ENCODE measurements at places on chromosomes 3 and 15.
A peak's percentile ranks its signal among the peaks of the same experiment; 100 is the strongest.

DNA sequence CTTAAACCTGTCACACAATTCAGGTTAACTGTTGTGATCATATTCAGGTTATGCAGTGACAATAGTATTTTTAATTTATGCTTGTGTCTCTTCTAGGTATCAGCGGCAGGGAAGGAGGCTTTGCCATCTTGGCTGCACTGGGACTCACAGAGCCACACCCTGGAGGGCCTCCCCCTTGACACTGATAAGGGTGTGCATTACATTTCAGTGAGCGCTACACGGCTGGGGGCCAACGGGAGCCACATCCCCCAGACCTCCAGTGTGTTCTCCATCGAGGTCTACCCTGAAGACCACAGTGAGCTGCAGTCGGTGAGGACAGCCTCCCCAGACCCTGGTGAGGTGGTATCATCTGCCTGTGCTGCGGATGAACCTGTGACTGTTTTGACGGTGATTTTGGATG, 23.6 kb upstream of the BSN start:
- no peak for DNase-seq

DNA sequence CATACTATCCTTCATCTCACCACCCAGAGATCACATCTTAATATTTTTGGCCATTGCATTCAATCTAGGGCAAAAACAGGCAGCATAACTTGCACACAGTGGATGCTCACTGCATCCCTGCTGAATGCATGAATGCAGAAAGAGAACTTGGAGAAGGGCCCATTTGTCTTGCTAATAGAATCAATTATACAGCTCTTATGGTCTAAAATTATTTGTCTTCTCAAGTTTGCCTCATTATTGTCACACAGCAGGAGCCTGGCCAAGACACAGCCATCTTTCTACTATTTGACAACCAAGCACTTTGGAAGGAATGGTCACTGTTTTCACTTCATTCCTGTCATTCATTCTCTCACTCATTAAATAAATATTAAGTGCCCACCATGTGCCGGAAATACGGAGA, 1.2 kb upstream of the ARHGEF26 start:
- DNase-seq: no peak

- no peak for DNase-seq
These were observed 10.5 kb downstream of the NTRK3 start for GRCh38 chr15:88246081-88246480.

DNA sequence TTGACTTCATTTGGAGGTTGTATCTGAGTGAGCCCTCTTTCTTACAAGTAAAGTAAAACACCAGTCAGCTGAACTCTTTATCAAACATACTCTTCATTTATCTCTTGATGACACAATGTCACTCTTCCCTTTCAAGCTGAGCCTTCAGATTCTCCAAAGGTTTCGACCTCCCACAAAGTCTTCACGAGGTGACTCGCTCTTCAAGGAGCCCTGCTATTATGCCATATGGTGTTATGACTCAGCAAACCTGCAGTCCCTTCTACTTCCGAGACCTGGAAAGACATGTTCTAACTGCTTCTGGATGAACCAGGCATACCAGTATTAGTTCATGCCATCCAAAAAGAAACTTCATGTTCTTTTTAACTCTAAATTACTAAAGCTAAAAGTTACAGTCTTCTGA, 23.1 kb downstream of the AADAC start:
- DNase-seq: peak; percentile 41

- DNase-seq: no peak
These were observed 570.0 kb upstream of the NR2F2 start for GRCh38 chr15:95760508-95760907.

DNA sequence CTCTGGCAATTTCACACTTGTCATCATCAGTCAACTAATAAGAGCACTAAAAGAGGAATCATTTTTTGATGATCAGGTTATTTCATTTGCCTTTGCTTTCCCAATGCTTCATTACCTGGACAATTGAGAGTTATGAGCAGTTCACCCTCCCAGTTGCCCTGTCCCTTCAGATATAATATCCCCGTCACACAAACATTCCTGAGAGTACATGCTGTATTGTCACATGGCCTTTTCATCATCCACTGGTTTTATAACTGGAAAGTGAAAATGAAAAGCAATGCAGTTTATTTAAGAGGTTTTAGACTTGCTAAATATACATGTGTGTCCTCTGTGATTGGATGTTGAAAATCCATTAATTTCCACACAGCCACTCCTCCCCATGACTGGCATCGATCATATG, 9.0 kb downstream of the RORA start:
- peak; percentile 1 for DNase-seq

- DNase-seq: no peak
These were observed 81.3 kb downstream of the KCNAB1 start for GRCh38 chr3:156201411-156202405.

GRCh38 chr3:148500881-148501280, 196.8 kb upstream of the AGTR1 start:
- no peak for DNase-seq

DNA sequence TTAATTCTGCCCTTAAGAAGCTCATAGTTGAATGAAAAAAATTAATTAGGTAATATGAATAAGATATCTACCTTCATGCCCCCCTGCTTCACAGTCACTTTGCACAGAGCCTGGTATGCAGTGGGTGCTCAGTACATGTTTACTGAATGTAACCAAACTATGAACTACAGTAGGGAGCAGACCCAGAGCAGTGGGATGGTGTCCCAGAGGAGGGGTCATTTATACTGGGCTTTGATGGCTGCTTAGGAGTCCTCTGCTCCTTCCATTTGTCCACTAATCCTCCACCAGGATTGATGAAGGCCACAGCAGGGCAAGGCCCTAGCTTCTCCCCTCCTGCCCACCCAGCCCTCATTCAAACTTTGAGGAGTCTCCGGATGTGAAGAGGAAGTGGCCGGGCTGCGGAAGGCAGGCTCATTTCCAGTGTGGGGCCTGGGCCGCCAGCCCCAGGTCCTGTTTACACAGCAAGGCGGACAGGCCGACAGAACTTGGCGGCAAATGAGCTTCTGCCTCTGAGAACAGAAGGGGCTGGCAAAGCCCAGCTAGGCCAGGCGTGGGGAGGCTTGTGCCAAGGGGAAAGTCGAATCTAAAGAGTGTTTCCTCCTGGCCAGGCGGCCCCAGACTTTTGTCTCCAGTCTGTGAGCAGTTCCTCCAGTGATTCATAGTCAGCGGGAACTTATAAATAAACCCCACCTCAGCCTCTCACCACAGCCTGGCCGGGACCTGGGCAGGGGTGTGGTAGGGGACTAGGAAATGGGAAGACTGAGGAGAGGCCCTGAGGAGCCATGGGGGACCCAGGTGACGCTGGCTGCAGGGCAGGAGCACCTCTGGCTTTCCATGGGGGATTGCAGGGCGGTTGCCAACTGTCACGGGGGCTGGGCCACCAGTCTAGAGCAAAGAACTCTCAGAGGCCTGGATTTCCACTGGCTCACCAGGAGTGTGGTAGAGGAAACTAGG, 51.6 kb upstream of the LCTL start:
- DNase-seq: peak; percentile 79

DNA sequence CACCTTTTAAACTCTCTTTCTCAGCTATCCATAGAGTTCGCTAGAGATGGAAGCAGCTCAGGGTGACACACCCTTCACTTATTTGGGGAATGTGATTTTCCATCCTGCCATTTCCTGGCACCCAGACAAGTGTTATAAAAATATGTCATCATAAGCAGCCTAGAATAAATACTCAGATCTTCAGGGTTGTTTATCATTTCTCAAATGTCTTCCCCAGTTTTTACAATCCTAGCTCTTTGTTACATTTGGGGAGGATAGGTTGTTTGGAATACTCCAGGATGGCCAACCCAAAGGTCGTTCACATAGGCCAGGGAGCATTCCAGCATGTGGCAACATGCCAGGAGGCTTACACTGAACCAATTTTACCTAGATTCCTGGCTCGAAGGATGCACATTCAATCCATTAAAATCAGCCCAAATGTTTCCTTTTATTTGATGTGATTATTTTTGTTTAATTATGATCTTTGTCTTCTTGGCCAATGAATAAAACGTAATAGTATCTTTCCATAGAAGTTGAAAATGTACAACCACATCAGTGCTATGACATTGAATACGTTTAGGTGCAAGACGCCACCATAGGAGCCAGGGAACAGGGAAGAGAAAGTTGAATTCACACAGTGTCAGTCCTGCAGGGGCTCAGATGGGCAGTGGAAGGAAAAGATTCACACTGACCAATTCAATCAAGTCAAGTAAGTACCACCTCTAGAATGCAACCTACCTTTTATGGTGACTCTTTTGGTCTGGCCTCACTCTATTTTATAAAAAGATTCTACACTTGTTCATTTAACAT, 537.7 kb upstream of the MDFIC2 start:
- DNase-seq: no peak

DNA sequence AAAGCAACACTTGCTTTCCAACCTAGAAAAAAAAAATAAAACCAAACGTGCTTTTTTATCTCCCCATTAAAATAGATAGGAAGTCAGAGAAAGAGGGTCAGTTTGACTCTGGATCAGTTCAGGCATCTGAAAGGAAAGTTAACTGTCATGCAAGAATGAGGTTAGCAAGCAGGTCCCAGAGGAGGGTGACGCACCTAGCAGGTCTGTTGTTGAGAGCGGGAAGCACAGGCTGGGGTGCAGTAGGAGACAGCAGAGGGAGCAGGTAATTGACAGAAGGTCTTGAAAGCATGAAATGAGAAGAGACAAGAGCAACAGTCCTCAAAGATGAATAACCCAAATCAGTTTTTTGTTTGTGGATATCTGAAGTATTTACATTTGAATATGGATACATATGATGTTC, 82.5 kb downstream of the ANO10 start:
- no peak for DNase-seq

DNA sequence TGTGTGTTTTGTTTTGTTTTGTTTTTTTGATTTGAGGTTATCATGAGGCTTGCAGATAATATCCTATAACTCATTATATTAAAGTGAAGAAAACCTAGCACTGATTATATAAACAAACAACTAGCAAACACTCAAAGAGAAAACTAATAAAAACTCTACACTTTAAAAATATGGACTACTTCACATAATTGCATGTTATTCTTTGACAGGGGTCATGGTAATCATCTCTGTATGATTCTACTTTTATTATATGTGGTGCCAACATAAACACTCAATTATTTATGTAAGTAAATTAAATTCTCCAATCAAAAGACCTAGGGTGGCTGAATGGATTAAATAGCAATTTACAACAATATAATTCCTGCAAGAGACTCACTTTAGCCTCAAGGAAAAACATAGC, 44.6 kb upstream of the P3H2 start:
- no peak for DNase-seq

- DNase-seq: no peak
These were observed 11.8 kb upstream of the SEC13 start for GRCh38 chr3:10332481-10333348.

DNA sequence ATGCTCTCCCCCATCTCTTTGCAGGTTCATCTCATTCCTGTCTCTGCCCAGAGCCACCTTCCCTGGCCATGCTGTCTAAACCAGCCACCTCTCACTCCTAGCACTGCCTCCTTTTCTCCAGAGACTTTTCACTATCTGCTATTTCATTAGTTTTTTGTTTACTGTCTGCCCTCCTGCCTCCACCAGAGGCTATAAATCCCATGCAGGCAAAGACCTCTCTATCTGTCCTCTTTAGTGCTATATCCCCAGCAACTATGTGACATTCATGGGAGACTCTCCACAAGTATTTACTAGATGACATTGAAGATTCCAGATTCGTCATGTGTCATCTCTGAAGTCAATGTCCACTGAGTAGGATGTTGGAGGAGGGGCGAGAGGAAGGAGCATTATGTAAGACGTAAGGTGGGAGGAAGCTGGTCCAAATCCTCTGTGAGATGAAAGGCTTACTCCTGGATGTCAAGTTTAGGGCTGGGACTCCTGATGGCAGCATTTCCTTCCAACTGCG, 3.4 kb upstream of the FAM43A start:
- DNase-seq: no peak

DNA sequence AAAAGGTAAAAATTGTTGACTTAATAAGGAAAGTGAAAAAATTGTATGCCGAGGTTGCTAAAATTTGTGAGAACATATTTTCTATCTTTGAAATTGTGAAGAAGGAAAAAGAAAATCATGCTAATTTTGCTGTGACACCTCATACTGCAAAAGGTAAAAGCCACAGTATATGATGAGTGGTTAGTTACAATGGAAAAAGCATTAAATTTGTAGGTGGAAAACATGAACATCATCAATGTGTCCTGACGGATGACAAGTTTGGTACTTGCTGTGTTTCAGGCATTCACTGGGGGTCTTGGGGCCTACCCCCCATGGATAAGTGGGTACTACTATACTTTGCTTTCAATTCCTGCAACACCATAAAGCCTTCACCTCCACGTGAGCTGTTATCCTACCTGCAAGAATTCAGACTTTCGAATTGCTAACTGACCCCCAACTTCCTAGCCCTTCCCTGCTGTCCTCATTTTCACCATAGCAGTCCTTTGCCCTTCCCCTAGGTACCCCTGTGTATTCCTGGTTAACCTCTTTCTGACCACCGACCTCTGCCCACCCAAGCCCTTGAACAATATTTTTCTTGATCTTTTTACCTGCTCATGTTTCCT, 62.4 kb downstream of the RAB7A start:
- DNase-seq: no peak

- DNase-seq: no peak
These were observed 5.6 kb downstream of the GABRB3 start for GRCh38 chr15:26767169-26767670.

DNA sequence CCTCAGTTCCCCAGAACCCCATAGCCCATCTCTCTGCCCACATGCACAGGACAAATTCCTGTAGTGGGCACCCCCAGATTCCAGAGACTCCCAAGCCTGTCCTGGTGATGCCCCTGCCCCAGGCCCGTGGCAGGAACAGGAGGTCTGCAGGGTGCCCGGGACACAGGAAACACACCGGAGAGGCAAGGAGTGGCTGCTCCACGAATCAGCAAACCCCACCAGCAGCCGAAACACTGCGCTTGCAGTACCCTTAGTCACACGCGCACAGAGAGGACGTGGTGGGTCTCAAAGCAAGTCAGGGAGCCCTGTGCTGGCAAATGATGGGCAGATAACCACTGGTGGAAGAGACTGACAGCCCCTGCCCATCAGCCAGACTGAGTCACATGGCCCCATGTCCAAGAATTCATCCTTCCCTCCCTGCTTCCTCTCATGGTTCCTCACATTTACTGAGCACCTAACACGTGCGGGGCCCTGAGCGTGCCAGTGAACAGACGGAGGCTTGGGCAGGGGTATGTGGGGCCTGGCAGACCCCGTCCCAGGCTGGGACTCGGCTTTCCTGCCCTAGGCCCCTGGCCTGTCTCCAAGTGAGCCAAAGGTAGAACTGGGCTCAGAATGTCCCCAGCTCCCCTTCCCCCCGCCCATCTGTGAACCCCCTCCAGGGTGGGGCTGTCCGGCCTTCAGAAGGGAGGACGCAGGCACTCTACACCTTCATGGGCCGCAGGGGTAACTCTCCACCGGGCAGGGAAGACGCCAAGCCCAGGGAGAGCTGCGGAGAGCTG, 130.4 kb upstream of the IQSEC1 start:
- no peak for DNase-seq

GRCh38 chr15:45666119-45666875, 31.5 kb downstream of the SQOR start:
- DNase-seq: no peak

DNA sequence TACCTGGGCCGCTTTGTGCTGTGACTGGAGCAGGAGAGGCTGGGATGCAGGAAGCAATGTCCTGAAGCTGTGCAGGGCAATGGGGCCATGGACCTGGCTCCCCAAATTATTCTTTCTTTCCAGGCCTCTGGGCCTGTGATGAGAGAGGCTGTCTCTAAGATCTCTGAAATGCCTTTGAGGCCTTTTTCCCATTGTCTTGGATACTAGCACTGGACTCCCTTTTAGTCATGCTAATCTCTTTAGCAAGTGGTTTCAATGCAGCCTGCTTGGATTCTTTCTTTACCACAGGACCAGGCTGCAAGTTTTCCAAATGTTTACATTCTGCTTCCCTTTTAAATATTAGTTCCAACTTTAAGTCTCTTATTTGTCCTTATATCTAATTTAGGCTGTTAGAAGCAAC, 64.8 kb upstream of the SGO1 start:
- no peak for DNase-seq

Measured in suppressor macrophage treated with lipopolysaccharide for 4 hours (primary cell).